ENCODE measurements at places on chromosomes 5 and 9.

- DNase-seq, result no peak
These were observed 1.3 kb upstream of the PRR7 start for GRCh38 chr5:177445052-177445916.

DNA sequence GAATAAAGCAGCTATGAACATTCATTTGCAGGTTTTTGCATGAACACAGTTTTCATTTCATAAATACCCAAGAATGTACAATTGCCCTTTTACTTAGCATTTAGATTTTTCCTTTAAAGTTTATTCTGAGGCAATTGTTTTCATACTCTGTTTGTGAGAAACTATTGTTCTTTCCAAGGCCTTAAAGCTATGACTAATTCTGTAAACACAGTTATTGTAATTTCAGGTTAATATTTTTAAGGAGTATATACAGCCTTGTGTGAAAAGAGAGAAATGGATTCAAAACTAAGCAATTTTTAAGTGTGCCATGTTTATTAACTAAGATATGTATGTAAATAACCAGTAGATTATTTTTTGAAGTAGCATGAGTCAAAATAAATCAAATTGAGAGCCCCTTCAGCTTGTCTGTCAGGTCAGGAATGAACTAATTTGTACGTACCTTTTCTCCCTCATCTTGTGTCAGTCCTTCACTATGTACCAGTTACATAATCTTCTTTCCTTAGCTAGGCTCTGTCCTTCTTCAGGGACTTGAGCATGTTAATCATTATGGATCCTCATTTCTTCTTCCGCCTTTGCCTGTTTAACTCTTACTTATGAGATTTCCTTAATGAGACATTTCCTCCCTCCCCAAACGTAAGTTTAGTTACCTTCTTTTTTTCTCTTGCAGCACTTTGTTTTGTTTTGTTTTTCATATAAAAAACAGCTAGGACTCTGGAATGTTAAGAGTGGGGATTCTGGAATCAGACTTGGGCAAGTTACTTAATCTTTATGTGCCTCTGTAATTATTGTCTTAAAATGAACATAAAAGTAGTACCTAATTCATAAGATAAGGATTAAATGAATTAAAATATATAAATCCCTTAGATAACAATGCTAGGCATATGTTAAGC is 63.6 kb downstream of the NIPBL start:
- DNase-seq, result no peak

- DNase-seq, result no peak
These were observed 16.2 kb downstream of the QSOX2 start for GRCh38 chr9:136229096-136230065.

DNA sequence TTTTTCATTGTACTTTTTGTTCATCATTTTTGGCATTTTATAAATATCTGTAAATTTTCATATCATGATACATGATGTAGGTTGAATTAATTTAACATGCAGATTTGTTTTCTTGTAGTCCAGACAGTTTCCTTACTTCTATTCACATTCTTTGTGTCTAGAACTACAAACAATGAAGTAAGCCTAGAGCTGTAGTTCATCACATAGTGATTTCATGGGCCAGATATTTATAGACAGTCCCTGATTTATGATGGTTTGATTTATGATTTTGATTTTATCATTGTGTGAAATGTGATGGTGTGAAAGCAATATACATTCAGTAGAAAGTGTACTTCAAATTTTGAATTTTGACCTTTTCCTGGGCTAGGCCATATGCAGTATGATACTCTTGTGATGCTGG is 139.0 kb downstream of the ARHGEF28 start:
- DNase-seq, result no peak

DNA sequence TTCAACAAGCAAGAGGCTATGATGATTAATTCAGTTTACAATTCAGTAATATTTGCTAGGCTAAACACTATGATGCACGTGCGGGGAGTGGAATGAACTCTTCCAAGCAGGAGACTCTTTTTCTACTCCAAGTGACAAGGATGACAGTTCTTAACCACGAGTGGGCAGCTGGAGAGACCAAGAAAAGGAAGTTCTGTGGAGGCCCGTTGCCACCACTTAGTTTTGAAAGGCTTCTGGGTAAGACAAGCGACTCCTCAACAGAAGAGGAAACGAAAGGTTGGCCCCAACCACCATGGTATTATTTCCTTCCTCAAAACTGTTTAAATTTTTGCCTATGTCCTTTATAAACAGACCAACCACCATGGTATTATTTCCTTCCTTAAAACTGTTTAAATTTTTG is 2.8 kb downstream of the DCAF12 start:
- DNase-seq, result no peak

GRCh38 chr9:123016631-123017030 is 16.8 kb upstream of the GPR21 start:
- DNase-seq, result no peak

GRCh38 chr5:119343766-119344165 is 12.1 kb upstream of the TNFAIP8 start:
- DNase-seq, result no peak

DNA sequence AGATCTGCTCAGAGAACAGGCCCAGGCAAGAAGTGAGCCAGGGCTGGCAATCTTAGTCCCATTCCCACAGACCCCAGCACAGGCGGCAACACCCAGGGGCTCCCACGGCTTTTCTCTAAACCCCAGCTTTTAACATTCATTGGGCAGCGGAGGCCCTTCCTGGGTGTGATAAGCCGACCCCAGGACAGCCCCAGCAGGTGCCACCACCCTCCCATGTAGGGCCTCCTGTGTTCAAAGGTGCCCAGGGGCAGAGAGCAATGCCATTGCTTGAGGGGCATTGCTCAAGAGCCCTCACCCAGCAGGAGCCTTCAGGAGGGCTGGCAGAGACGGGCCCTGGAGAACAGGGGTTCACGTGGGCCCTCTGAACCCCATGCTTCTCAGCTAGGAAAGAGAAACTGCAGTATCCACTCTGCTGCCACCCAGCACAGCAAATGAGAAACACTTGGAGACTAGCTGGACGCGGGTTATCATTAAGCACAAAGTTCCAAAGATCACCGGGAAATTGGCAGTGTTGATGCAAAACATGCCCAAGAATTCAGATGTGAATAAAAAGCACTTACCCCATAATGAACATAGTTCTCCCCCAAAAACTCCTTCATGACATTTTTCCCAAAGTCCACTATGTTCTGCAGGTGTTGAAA is 13.9 kb downstream of the IPPK start:
- no peak for DNase-seq

- no peak for DNase-seq
These were observed 254.6 kb upstream of the SLC24A2 start for GRCh38 chr9:20043461-20043860.

- DNase-seq, result no peak
These were observed 724.9 kb upstream of the EDIL3 start for GRCh38 chr5:85109616-85110015.

GRCh38 chr5:134026521-134027287 is 21.9 kb upstream of the VDAC1 start:
- DNase-seq, result peak; percentile 45

Measured in glutamatergic neuron (in vitro differentiated cells).